ENCODE measurements at places on chromosomes 5 and 9. TPM values are rescaled to one million over a fixed set of nuclear protein-coding genes. Genes with fewer than 3 reads are reported as not detected.
A peak's percentile ranks its signal among the peaks of the same experiment; 100 is the strongest.

DNA sequence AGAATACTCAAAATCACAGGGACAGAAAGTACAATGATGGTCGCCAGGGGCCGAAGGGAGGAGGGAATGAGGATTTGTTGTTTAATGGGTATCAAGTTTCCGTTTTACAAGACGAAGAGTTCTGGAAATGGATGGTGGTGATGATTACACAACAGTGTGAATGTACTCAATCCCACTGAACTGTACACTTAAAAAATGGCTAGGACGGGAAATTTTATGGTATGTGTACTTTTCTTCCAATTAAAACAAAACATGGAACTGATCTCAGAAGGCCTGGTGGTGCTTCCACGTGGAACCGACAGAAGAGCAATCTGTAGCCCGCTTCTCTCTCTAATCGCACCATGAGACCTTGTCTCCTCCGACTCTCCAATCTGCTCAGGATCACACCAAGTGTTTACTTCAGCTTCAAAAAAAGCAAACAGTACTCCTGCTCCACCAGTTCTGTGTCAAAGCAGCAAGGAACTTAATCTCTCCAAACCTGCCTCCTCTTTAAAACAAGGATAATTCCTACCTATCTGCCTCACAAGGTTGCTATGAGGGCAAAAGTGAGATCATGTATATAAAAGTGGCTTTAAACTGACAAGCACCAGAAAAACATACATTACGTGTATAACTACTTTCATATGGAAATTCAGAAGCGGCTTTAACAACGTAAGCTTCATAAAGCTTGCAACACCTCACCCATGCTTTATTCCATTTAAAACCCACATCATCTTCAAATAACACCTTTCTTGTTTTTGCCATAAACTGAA, 2.1 kb downstream of the ECPAS start:
- peak; percentile 8 for DNase-seq

GRCh38 chr9:113738893-113739604, 137.1 kb upstream of the ZNF618 start:
- no peak for DNase-seq

DNA sequence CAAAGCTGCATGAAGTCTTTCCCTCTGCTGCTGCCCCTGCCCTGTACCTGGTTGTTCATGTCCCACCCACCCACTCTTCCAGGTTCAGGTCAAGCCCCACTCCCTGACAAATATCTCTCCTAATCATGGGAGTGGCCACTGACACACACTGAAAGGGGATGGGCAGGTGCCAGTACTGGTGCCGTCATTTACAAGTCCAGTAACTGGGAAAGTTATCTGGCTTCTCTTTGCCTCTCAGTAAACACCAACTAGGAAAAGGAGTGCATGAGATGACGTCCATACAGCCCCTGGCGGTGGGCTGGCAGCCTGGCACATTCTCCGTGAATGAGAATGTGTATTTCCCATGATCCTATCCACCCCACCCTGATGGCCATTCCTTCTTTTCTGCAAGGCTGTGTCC, 225.2 kb downstream of the FSTL4 start:
- DNase-seq, result no peak

GRCh38 chr5:151080613-151081430, at the start of gene TNIP1:
TSS of gene TNIP1 (minus strand) at chr5:151081034. CDS start at chr5:151065095, 15,939 bp downstream.
- peak; percentile 96 for DNase-seq

DNA sequence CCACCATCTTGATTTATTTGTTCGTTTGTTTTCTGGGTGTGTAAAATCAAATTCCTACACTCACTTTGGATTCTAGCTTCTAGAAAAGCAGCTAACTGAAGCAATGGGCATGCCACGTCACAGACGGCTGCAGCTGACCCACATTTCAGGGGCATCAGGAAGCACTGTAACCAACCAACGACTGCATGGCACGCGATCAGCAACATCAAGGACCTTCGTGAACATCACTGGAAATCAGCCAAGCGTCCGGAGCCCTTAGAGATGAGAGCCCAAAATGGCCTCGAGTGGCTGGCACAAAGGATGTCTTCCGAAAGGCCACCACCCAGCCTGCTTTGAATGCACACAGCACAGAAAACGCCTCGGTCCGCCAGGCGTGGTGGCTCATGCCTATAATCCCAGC, 191.1 kb downstream of the OLFM1 start:
- DNase-seq, result no peak

GRCh38 chr5:122702524-122702875, 72.4 kb upstream of the SNX2 start:
- no peak for DNase-seq

DNA sequence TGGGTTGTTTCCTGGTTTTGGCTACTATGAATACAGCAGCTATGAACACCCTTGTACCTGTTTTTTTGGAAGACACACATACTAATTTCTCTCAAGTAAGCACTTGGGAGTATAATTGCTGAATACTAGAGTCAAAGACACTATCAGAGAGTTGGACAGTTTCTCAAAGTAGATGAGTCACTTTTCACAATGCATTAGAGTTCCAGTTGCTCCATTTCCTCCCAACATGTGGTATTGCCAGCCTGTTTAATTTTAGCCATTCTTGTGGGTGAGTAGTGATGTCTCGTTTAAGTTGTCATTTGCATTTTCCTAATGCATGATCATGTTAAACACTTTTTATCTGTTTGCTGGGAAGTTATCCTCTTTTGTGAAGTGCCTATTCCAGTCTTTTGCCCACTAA, 81.6 kb upstream of the GDNF start:
- peak; percentile 44 for DNase-seq

DNA sequence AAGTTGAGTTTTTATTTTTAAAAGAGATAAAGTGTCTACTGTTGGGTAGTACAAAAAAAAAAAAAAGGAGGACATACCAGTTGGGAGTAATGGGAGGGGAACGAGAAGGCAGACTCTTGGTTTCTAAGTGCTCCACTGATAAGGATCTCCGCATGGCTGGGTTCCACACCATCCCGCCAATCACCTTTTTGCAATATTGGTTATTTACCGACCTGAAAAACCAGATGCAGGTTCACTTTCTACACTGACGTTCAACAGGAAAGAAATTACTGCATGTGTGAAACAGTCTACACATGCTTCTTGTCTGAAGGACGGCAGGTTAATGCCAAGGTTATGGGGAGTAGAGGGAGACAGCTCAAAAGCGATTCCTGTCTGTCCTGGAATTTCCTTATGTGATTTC, 75.5 kb downstream of the PTPN3 start:
- DNase-seq, result no peak

GRCh38 chr5:80083101-80083890, 48.1 kb downstream of the THBS4 start:
- DNase-seq, result peak; percentile 52

KIF4B gene
- polyA plus RNA-seq, result 0.01 TPM

PCDHGA8 gene
- polyA plus RNA-seq, result 0.77 TPM

NSMF gene
- polyA plus RNA-seq, result 28.2 TPM

PCAT7 gene
- not detected for polyA plus RNA-seq

GTF2H2 gene
- polyA plus RNA-seq, result 8.4 TPM

GPR21 gene
- not detected for polyA plus RNA-seq
